Substantia nigra (tissue), 51 donors: ENCODE measurements at places on chromosomes 1 and 21.

GRCh38 chr21:29176471-29177120 is 46.2 kb downstream of the MAP3K7CL start:
- no peak for DNase-seq

GRCh38 chr1:99934801-99935200 is 35.0 kb upstream of the SLC35A3 start:
- no peak for DNase-seq

DNA sequence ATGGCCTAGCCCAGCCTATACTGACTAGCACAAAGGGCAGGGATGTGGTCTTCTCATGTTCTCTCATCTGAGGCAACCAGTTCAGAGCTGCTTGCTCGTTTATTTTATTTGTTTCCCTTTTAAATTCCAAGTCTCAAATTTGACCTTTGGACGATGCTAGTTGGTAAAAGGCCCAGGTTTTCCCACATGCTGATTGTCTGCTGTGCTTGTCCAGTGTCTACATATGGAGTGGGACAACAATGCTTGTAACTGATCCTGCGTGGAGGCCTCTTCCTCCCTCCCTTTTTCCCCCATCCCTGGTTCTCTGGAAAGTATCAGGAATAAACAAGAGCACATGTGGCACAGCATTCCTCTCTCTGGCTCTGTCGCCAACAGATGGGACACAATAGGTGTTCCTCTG is 34.0 kb upstream of the BEND5 start:
- no peak for DNase-seq

GRCh38 chr1:93841771-93842170 is 37.2 kb downstream of the DNTTIP2 start:
- no peak for DNase-seq

DNA sequence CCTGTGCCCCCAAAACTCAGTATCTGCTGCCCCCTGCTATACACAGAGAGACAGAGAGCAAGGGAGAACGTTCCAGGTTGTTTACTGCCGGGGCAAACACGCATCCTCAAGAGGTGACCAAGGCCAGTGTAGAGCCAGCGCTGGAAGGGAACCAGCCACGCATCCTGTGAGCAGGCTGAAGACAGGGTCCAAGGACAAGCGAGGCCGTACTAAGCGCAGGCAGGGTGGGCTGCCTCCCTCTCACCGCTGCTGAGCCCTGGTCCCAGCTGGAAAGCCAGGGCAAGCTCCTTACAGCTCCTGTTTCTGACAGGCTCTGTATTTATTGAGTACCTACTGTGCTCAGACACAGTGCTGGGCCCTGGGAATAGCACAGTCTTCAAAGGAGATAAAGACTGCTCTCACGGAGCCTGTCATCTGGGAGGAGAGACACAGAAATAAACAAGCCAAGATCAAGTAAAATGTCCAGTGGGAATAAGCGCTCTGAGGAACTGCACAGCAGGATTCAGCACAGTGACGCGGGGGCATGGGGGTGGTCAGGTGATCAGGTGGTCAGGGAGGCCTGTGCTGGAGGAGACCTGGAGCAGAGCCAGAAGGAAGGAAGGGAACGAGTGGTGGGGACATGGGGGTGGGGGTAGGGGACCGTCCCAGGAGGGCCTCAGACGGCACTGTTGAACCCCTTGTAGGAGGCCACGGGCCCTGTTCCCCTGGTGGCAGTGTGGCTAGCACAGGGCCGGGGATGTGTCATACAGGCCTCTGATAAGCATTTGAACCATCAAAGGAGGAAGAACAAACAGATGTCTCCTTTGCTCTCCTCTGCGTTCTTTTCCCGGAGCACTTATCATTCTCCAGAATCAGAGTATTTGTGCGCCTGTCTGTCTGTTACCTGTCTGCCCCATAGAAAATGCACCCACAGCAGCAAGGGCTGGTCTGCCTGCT is 37.8 kb upstream of the EFHD2 start:
- no peak for DNase-seq

GRCh38 chr1:115134231-115134630 is 44.9 kb upstream of the TSPAN2 start:
- DNase-seq: no peak

- DNase-seq: no peak
Observed at GRCh38 chr1:196143602-196144342, 464.5 kb downstream of the KCNT2 start.

GRCh38 chr1:165495858-165496205 is 48.0 kb upstream of the LRRC52 start:
- DNase-seq: no peak

DNA sequence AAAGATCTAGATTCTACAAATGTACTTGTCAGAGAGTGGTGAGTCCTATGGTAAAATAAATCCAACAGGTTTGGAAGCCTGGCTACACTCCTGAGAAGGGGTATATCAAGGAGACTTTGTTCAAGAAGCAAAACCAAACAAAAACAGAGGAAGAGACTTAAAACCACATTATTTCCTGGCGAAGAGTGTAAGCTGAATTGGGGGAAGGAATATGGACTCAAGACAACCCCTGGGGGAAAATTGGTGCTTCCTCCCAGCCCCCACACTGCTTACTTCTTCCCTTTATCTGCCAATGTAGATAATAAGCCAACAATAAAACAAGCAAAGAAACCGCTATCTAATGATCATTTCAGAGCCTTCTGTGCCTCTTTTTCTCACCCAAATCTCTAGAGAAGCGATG is 48.4 kb upstream of the ZBTB18 start:
- DNase-seq: no peak

DNA sequence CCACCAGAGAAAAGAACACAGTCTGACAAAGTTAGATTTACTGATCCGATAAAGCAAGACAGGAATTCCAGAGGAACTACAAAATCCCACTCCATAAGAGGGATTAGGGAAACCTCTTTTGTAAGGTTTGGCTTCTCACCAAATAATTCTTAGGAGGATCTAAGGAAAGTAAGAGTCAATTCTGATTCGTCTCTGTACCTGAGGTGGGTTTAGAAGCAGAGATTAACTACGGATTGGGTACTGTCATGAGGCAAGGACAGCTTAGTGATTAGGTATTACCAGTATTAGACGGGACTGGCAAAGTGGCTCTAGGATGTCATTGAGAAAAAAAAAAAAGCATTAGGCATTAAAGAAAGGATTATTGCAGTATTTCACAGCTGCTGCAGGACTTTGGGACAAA is 371.7 kb upstream of the BRINP3 start:
- DNase-seq: no peak

DNA sequence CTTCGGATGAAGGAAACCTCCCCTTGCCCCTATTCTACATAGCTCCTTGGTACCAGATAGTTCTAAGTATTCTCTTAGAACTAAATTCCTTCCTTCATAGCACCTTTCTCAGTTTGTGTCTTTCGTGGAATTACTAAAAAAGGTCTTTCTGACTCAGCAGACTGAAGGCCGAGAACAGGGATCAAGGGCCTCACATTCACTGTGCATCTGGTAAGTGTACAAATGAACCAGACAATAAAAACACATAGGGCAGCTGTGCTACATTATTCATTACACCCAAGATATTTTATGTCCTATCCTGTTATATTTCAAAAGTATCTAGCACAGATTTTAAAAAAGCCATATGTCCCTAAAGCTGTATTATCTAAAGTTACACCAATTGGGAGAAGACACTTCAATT is 62.9 kb upstream of the HP1BP3 start:
- DNase-seq: no peak

GRCh38 chr1:52842643-52843310 is at the start of gene ZYG11A:
Gene ZYG11A (plus strand): TSS chr1:52842760. CDS start chr1:52842884, 124 bp downstream.
- DNase-seq: no peak

GRCh38 chr21:34693192-34693810 is 24.5 kb downstream of the CLIC6 start:
- DNase-seq: no peak

DNA sequence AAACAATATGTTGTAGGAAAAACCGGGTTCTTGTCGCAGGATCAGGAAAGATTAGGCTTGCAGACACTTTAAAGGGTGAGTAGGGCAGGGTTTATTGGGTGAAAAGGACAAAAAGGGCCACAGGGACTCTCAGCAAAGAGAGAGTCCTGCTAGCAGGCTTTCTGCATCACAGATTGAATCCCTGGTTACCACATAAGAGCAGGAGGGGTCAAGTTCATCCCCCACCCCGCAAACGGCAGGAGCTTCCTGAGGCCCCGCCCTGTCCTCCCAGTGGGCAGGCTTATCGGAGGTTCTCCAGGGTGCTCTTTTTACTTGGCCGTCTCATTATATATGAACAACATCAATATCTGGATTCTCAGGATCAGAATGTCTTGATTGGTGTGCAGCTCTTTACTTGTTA is 47.7 kb downstream of the SYCP1 start:
- DNase-seq: no peak

GRCh38 chr21:37571442-37571841 is 204.9 kb downstream of the DYRK1A start:
- DNase-seq: no peak

DNA sequence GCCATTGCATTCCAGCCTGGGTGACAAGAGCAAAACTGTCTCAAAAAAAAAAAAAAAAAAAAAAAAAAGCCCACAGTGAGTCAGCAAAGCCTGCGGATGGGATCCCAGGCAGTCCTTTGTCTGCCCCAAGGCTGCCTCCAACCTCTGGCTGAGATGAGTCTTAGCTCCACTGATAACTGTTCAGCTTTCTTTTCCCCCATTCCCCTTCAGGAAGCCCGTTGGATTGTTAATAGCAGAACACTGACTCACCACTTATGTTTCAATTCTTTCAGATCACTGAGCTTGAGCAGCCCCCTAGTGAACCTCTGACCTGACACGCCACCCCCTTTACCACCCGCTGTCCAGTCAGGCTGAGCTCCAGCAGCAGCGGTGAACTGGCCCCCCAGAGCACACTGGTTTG is 57.5 kb downstream of the ERG start:
- no peak for DNase-seq

DNA sequence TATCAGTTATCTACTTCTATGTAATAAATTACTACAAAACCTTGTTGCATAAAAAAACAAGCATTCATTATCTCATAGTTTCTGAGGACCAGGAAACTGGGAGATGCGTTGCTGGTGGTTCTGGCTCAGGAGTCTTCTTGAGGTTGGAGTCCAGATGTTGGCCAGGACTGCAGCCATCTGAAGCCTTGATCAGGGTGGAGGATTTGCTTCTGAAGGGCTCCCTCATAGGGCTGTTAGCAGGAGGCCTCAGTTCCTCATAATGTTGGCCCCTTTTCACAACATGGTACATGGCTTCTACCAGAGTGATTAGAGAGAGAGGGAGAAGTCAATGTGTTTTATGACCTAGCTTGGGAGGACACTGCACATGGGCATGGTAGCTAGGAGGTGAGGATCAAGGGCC is 137.4 kb downstream of the CNIH3 start:
- DNase-seq: no peak

DNA sequence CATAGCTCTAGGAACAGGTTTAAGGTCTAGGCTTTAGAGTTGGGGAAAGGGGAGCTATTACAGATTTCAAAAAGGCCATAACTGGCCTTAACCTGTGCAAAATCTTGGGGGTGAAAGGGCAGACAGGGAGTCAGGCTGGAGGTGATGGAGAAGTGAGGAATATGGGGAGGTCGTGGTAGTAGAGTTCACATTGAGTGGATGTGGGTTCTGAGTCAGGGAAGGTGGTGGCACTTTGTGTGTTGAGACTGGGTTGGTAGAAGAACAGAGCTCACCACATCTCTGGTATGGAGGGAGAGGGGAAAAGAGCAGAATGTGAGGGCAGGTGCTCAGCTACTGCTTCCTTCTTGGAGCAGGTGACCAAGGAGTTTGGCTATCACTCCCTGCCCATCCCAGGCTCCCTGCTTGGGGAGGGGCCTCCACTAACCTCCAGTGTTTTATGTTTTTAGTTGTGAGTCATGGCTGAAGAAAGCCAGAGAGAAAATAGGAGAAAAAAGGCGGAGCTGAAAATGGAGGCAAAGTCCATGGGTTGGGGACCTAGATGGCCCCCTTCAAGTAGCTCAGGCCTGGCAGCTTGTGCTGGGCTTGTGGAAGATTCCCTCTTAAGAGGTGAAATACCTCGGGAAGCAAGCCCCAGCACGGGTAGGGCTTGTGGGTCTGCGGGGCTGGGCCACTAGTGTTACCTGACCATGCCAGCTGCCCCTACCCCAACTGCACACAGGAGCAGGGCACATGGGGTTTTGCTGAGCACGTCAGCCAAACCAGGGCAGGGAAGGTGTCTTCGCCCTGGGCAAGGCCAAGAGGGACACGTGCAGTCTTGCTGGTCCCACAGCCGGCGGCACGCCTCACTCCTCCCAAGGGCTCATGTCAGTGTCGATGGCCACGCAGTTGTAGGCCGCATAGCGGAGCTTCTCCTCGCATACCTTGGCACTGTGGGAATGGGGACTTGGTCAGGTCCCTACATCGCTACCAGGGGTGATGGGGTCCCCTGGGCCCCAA is 8.2 kb downstream of the HECTD3 start:
- no peak for DNase-seq

GRCh38 chr21:34195335-34195734 is 122.0 kb downstream of the MRPS6 start:
- DNase-seq: no peak

DNA sequence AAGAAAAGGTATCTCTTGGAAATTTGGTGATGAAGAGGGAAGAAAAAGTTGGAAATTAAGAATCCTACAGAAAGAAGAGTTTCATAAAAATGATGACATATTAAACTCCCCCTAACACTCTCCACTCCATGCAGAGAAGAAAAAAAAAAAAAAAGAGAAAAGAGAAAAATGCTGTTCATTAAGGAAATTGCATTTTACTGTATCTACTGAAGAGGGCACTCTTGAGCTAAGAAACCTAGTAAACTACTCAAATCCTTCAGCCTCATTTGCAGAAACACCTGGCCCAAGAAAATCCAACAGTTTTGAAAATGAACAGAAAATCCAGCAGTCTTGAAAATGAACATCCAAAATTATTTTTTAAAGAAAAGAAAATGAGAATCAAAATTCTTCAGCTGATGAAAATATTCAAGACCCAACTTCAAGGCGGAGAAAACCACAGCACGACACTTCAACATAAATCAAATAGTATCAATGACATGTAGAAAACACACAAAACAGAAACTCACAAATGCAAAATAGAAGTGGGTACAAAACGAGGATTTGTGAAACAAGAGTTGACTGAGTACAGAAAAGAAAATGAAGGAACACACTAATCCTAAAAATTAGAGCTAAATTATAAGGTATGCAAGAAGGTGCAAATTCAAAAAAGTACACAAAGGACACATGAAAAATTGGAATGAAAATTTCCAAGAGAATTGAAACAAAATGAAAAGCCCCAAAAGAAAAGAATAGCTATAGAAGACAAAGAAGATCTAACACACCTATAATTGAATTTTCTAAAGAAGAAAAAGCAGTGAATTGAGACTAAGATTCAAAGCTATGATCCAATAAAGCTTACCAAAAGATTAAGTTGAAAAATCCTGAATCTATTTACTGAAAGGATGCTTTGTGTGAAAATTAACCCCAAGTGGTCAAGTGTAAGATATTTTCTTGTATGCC is 73.2 kb upstream of the DNAJC6 start:
- DNase-seq: no peak

- DNase-seq: no peak
Observed at GRCh38 chr1:201310986-201311355, 27.7 kb downstream of the PKP1 start.

DNA sequence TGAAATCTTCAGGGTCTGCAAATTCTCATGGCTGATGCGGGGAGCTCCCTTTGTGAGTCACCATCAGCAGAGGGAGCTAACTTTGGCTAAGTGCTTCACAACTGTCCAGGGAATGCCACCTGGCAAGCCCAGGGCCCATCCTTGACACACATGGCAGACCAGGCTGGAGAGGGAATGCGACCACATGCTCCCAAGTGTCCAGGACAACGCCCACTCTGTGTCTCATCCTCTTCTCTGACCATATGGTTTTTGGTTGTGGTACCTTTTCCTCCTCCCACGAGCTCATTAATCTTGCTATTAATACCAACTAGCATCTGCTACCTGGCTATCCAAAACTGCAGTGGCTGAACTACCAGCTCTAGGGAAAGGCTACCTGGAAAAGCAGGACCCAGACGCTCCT is 37.1 kb upstream of the CLSTN1 start:
- DNase-seq: no peak
